GM06990 (cell line): ENCODE measurements at places on chromosomes 13 and 19.
A peak's percentile ranks its signal among the peaks of the same experiment; 100 is the strongest.

DNA sequence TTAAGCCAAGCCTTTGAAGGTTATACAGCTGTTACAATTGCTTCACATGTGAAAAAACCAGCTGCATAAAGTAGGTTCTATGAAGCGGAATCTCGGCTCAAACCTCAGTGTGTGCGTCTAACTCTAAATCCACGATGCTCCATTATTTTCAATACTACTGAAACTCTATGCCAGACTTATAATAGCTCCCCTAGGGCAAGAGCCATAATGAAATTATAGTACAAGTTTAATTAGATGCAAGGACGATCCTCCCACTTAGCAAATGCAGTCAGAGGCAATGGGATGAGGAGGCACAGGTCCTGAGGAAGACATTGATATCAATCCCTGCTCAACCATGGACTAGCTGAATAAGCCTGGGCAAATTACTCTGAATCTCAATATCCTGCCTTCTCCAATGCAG, 31.1 kb downstream of the SLC7A1 start:
- no peak for DNase-seq

DNA sequence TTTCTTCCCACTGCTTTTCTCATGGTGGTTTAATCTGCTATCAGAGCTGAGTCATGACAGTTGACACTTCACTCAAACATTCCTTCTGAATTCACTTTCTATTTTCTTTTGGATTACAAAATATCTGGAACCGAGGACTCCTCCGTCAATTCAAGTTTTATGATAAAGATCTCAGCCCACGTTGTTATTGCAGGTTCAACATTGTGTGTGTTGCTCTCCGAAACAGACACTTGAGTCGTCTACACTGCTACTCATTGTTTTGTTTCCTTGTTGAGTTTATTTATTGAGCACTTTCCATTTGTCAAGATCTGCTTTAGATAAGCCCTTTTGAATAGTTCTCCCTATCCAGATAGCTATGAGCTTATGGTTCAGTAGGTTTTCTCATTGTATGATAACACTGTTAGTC, 636.1 kb upstream of the GPC6 start:
- DNase-seq: no peak

DNA sequence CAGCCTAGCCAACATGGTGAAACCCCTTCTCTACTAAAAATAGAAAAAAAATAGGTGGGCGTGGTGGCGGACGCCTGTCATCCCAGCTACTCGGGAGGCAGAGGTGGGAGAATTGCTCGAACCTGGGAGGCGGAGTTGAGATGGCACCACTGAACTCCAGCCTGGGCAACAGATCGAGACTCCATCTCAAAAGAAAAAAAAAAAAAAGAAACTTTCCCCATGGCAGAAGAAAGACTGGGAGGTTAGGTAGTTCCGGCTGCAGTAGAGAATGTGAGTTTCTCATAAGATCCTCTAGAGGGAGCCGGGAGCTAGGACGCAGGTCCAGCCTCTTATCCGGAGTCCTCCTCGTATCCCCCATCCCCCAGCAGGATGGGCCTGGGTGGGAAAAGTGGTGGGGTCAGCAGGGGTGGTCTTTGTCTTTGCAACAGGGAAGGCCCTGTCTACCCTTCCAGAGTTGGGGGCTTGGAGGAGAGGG, 13.2 kb upstream of the CREB3L3 start:
- DNase-seq: no peak

- no peak for DNase-seq
Measured at GRCh38 chr19:52941941-52942385, 18.7 kb upstream of the ZNF888 start.

DNA sequence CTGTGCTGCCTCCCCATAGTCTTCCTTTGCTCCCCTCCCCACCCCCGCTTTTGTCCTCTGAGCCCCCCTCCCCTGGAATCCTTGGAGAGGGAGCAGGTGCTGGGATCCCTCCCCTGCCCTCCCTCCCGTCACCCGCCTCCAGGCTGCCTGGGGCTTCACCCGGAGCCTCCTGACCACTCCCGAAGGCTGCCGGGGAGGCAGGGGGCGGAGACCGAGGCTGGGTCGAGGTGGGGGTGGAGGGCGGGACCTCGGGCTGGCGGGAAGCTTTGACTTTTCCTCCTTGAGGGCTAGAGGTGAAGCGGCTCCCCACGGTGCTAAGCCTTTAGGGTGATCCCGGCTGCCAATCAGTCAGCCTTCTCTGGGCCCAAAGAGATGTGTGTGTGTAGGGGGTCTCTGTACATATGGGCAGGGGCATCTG, 1.5 kb downstream of the KMT5C start:
- peak; percentile 54 for DNase-seq

DNA sequence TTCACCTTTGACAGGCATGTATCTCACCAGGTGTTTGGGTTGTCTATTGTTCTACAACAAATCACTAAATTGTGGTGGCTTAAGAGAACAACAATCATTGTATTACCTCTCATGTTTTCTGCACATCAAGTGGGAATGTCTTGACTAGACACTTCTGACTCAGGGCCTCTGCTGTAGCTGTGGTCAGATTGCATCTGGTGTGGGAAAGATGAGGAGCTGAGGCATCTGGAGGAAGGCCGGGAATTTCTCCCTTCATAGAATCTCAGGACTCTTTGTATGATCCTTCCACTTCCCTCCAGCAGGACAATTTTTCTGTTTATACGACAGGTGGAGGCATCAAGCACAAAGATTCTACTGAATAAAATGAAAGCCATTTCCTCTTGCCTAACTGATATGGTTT, 511.8 kb upstream of the NBEA start:
- DNase-seq: no peak

GRCh38 chr13:50611117-50611781, 232.2 kb downstream of the DLEU7 start:
- DNase-seq: no peak

DNA sequence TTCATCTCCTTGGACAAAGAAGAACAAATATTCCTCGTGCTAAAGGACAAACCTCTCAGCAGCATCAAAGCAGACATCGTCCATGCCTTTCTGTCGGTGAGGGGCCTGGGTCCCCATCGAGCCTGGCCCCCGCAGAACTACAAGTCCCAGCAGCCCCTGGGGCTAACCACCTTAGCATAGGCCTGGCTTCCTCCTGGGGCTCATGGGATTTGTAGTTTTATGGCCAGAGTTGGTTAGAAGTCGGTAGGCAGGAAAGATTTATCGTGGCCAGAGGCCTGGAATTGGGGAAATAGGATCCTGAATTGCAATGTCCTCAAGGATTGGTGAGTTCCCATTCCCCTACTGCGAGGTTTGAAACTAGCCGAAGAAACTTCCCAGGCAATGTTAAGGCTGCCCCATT, 19.6 kb downstream of the TMEM150B start:
- DNase-seq: no peak

DNA sequence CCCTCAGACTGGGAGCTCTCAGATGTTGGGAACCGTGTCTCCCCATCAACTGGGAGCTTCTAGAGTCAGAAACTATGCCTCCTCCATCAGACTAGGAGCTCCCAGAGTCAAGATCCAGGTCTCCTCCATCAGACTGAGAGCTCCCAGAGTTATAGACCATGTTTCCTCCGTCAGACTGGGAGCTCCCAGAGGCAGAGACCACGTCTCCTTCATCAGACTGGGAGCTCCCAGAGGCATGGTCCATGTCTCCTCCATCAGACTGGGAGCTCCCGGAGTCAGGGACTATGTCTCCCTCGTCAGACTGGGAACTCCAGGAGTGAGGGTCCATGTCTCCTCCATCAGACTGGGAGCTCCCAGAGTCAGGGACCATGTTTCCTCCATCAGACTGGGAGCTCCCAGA, 10.0 kb downstream of the CEACAM16 start:
- DNase-seq: no peak

GRCh38 chr13:97768134-97768533, 185.3 kb upstream of the IPO5 start:
- DNase-seq: no peak

- no peak for DNase-seq
Measured at GRCh38 chr19:31279436-31279765, 69.8 kb downstream of the TSHZ3 start.

DNA sequence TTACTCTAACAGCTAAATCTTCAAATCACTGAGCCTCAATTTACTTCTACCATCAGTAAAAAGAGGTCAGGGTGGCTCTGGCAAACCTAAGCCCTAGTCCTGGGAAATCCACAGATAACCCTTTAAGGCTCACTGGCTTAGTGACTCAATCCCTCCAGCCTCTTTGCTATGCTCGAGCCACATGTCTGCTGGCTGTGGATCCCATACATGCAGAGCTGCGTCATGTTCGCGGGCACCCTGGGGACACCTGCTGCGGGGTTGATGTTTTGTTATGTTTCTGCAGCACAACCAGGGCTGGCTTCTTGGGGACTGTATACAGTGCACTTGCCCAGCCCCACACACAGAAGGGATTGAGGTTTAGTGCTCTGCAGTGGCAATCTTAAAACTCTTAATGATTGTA, 41.6 kb upstream of the C13orf42 start:
- DNase-seq: no peak

DNA sequence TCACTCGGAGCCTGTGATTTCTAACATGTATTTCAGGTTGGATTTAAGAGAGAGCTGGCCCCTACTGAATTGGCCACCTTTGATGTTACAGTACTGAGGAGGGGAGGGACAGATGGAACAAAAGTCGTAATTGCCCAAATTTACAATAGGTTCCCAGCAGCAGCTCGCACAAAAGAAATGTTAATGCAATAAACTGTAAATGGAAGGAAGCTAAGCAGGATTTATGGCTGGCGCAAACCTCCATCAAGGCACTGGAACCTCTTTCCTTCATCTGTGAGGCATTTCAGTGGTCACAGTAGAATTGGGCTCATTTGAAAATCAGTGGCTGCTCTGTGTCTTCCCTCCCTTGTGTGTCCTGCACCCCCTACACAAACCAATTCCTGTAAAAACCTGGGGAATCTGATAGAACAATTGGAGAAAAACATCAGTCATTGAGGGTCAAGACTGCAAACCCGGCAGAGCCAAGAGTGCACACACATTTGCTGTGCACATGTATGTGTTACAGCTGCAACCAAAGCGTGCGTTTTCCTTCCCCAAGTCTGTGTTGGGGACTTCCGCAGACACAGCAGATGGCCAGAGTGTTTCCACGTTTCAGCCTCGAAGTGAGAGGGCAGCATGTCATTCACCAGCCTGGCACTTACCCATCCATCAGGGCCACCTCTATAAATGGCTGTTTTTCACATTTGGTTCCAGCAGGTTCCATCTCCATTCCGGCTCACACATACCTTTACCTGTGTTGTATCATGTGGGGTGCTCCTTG, 192.8 kb downstream of the TM9SF2 start:
- DNase-seq: no peak

GRCh38 chr13:73898276-73898675, 235.9 kb downstream of the KLF12 start:
- DNase-seq: no peak
